Kidney tubule cell (primary cell): ENCODE measurements at places on chromosomes 4 and X.
A peak's percentile ranks its signal among the peaks of the same experiment; 100 is the strongest.

DNA sequence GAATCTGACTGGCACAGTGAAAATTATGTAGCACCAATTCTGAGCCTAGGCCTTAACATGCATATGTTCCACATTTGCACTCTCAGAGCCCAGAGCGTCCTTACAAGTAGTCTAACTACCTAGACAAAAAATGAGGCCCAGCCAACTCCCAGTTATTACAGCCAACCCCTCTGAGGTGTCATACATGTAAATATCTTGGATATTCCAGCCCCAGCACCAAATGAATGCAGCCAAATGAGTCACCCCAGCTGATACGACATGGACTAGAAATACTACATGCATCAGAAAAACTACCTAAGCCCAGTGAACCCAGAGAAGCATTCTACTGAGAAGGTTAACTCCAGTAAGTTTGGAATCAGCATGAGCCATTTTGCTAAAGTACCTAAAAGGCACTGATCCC, 145.1 kb downstream of the STPG2 start:
- peak; percentile 25 for DNase-seq

DNA sequence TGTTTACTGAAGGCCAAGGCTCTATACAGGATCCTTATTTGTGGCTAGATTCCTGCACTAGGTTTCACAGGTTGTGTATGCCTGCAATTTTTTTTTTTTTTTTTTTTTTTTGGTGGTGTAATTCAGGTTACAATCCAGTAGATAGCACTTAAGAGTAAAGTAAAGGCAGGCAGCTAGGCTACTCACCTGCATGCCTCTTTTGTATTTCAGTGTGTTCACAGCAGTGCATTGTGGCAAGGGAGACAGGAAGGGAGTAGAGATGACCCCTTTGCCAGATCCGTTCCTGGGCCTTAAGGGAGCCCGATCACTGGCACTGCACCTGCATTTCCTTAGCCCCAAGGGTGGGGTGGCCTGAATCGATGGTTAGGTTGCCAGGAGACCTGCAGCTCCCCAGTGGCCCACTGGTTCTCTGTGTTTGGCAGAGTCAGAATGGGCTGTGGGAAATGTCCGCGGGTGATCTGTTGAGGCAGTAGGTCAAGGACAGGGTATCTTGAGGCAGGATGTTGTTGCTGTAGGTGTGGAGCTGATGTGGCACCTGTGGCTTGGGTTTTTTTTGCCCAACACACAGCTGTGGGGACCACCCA, 374.9 kb upstream of the AADAT start:
- DNase-seq: no peak

GRCh38 chrX:24839331-24839730, 145.6 kb downstream of the POLA1 start:
- peak; percentile 1 for DNase-seq

GRCh38 chr4:1563241-1563640, 120.9 kb downstream of the FAM53A start:
- DNase-seq: no peak

DNA sequence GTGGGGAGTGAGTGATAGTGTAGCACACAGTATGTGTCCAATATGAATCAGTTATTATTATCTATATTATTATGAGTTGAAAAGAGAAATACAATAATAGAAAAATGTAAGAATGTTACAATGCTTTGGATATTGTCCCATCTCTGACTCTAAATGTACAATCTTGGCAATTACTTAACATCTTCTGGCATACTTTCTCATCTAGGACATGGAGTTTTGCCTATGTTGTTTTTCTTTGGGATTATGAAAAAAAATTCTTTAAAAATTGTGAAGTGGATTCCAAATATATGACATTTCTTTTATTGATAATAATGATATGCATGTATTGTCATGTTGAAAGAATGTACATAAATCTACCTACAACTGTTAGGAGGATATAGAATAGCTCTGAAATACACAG, 84.1 kb downstream of the TBCK start:
- DNase-seq: no peak

GRCh38 chr4:139419388-139419914, 34.5 kb upstream of the RAB33B start:
- DNase-seq: peak; percentile 39

- peak; percentile 53 for DNase-seq
Measured at GRCh38 chrX:107146670-107147069, 28.0 kb upstream of the RBM41 start.

DNA sequence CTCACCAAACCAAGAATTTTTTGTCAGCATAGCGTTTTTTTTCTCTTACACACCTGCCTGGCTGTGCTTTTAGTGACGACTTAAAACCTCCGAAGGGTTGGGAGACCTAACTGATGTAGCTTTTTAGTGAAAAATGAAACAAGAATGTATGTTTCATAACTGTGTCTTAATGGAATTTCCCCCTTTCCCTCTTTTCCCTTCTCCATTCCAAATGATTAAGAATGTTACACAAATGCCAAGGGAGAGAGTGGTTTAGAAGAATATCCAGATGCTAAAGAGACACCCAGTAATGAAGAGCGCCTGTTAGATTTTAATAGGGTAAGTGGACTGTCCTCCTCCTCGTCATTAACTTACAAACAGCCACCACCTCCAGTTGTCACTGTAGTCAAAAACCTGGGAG, 33.2 kb upstream of the TBC1D14 start:
- DNase-seq: no peak

- no peak for DNase-seq
Measured at GRCh38 chrX:132331532-132331931, 112.3 kb upstream of the RAP2C start.

DNA sequence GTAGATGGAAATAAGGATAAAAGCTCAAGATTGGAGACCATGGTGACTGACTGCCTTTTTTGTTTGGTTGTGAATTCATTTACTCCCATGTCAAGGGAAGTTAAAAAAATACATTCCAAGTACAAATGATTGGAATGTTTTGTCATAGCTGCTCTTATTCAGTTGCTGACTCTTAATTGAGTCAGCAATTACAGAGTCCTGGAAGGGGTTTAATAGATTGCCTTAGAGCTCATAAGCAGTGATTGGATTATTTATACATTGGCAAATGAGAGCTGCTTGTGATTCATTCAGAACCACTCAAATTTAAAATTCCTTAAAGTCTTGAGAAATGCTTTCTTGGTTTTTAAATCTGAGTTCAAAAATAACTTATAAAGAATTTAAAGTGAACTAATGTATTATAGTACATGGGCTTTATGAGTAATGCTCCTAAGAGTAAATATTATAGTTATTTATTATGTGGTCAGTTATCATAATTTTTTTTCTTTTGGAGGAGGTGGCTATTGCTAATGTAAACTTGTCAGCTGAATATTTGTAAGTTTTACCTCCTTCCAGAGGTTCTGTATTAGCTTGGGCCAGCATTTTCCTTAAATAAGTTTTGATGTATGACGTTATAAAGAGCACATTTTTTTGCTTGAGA, 13.6 kb downstream of the JADE1 start:
- DNase-seq: peak; percentile 92

DNA sequence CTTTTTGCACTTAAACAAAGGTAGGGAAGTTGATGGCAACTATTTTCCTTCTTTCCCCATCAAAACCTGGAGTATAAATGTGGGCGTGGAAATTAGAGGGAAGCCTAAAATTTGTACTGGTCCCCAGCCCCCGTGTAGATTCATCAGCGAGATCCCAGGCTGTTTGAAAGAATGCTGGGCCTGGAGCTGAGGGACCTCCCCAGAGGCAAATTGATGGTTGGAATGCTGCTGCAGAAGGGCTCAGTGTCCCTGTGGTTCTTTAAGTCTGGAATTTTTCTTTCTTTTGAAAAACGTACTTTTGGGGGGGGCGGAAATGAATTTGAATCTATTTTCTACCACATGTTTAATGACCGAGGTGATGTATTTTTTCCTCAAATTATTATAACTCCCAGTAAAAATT, 197.2 kb downstream of the CBR4 start:
- no peak for DNase-seq
